Activated CD4-positive, CD25-positive, alpha-beta regulatory T cell treated with anti-CD3 and anti-CD28 coated beads, Interleukin-2, amount 50 U/mL, for 72 hours (primary cell): ENCODE measurements at places on chromosomes 5 and 9.

DNA sequence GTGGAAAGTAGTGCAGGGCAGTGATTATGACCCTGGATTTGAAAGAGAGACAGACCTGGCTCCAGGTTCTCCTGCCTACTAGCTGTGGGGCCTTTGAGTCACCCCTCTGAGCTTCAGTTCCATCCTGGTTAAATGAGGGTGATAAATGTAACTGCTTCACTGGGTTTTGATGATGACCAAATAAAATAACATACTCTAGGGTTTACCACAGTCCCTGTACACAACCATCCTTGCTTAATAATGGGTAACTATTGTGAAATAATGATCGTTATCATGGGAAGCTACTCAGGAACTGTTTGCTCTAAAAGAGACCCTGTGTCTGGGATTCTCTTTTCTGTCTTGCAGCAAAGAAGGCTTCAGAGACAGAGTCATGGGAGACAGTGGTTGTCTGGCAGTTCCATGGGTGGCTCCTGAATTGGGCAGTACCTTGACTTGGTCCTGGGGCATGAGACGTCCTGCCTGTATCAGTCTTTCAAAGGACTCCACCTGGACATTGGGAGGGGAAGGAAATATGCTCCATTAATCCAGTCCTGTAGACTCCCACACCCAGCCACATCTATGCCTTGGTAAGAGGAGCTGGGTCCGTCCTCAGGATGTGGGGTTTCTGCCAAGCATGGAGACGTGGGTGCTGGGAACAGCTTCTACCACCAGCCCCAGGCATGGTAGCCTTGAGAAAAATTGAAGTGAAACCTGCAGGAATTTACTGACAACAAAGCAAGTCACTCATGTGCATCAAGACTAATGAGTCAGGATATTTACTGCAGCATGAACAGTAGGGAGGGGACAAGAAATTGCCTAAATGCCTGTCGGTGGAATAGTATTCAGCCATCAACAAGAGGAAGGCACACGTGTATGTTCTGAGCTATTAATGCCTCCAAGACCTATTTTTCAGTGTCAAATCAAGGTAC is 23.4 kb downstream of the AKNA start:
- DNase-seq = no peak

DNA sequence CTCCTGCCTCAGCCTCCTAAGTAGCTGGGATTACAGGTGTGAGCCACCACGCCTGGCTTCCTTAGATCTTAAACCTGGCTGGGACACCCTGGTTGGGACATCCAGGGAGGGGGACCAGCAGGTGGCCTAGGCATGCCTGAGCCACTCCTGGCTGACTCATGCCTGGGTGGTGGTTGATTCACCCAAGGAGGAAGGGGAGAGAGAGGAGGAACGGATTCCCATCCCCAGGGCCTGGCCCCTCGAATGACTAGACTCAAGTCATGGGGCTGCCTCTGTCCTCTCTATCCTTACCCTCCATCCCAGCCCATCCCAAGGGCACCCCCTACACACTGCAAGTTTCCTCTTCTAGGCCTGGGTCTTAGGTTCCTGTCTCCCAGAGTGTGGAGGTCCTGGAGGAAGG is 12.7 kb downstream of the EEIG1 start:
- DNase-seq = peak; percentile 31

- DNase-seq = no peak
Measured at GRCh38 chr9:111700776-111701175, 39.4 kb downstream of the GNG10 start.

DNA sequence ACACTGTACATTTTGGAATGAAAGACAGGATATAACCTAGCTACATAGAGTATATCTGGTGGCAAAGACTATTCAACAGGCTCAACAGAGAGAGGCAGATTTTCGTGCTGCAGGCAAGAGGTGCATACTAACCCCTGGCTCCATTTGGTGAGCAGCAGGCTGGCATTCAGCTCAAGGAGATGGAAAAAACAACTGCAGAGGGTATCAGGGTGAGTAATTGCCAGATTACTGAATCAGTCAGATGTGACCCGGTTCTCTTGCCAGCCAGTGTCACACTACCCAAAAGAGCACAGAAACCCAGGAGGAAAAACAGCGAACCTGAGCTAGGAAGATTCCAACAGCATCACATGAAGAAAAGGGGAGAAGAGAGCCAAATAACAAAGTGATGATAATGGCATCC is 130.4 kb upstream of the PRLR start:
- no peak for DNase-seq

DNA sequence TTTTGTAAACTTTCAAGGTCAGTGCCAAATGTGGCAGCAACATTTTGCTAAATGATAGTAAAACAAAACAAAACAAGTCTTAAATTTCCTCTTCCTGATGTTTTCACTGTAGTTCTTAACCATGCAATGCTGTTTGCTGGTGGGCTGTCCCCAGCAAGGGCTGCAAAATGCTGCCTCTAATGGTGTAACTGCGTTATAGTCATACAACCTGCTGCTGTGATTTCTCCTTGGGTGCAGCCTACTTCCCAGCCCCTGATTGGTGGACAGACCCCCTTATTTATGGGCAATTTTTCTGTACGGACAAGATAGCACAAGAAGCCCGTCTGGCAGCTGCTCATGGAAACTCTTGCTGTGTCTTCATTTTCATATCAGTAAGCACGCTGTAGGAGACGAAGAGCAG is 26.6 kb upstream of the PIP5K1B start:
- DNase-seq = no peak

- no peak for DNase-seq
Measured at GRCh38 chr5:113052041-113052795, 75.6 kb downstream of the DCP2 start.

DNA sequence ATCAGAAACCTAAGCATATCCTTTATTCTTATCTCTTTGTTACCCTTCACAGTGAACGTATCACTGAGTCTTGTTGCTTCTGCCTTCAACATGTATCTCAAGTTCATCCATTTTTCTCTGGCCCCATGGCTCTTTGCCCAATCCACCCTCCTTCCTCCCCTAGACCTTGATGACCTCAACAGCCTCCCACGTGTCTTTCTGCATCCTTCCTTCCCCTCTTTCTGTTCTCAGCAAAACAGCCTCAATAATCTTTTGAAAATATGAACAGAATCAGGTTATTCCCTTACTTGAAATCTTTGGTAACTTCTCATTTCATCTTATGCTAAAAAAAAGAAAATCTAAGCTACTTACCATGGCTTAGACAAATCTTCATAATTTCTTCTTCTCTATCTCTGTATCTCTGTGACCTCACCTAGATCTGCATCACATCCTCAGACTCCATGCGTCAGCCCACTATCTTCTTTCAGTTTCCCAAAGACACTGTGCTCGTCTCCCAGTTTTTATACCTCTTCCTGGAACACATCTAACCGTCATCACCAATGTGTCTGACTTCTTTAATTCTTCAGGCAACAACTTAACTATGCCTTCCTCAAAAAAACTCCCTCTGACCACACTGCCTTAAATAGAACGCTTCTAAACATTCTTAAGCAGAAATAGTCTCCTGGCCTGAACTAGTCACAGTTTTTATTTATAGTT is 208.0 kb downstream of the PARP8 start:
- DNase-seq = no peak

DNA sequence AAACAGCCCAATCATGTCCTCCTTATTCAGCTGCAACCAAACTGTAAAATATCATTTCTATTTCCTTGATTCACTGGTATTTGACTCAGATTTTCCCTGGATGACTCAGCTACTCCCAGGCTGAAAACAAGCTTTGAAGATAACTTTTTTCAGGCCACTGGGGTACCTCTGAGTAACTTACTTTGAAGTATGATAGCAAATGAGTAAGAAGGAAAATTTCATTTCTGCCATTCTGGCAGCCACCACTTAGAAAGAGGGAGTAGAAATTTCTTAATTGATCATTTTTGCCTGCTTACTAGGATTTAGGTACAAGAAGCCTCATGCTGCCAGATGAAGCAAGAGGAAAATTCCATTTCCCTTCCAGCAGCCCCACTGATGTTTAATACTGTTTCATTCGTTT is 247.4 kb downstream of the PRELID2 start:
- no peak for DNase-seq

- no peak for DNase-seq
Measured at GRCh38 chr5:107325866-107326265, 344.9 kb downstream of the EFNA5 start.

DNA sequence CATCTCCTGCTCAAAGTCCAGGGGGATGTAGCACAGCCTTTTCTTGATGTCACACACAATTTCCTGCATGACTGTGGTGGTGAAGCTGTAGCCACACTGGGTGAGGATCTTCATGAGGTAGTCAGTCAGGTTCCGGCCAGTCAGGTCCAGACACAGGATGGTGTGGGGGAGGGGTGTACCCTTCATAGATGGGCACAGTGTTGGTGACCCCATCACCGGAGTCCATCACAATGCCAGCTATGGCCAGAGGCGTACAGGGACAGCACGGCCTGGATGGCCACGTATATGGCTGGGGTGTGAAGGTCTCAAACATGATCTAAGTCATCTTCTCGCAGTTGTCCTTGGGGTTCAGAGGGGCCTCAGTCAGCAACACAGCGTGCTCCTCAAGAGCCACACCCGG is 19.7 kb upstream of the SPZ1 start:
- no peak for DNase-seq

DNA sequence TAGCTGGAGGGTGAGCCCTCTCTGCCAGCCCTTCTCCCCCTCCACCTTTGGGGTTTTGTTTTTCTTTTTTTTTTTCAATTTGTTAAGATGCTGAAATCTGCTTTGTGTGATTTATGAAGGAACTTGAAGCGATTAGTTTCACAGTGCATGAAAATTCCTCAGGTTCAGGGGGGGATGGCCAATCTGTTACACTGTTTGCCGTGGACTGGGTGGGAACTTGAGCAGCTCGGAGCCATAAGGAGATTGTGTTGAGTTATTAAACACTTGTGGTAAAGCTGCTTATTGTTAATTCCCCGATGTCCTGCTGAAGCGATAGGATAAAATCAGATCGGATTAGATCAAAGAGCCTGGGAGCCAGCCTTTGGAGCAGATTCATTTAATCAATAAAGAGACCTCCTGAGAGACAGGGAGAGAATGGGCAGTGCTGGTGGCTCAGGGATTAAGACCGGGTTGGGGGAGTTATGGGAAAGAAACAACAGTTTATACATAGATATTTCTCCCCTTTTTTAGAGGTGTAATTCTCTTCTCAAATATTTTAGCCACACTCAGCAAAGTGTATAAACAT is 105.8 kb upstream of the SPATA31D4 start:
- no peak for DNase-seq

DNA sequence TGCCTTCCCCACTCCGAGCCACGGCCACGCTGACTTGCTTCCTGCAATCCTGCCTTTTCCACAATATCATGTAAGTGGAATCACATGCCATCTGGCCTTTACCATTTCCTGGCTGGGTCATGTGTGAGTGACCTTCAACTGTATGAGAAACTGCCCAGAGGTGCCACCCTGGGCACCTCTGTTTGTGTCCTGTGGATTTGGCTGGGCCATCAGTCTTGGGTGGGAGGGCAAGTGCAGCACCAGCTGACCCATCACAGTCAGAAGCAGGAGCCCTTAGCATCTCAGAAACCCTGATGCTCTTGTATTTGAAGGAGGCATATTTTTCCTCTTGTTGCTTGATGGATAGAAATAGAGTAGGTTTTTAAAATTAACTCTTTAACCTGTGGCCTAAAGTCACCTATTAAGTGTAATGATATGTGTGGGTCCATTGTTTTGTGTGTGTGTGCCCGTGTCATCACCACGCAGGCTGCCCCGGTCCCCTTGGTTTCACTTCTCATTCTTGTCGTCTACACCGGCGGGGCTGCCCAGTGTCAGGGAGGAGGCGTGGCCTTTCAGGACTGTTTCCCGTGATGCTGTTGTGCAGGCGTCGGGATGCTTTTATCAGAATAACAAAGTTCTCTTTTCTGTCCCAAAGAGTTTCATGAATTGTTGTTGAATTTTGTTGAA is 52.1 kb upstream of the CACNA1B start:
- DNase-seq = no peak

DNA sequence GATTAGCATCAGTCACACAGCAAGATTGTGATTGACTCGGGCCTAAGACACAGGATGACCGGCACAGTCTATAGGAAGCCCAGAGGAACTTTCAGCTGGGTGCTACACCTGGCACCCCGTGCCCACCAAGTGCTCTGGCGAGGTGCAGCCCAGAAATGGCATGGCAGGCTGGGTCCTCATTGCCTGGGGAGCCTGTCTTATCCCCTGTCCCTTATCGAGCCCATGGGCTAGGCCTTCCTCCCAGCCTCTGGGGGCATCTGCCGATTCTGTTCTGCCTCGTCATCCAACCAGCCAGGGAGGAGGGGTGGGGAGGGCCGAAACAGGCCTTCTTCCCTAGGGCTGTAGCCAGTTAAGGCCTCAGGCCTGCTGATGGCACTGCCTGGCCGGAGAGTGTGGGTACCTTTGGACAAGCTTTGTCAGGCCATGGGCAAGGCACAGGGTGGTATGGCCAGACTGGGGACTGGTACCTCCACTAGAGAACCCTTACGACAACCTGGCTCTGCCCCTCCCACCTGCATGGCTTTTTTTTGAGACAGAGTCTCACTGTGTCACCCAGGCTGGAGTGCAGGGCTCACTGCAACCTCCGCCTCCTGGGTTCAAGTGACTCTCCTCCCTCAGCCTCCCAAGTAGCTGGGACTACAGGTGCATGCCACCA is 1.6 kb downstream of the GRK6 start:
- DNase-seq = peak; percentile 41

DNA sequence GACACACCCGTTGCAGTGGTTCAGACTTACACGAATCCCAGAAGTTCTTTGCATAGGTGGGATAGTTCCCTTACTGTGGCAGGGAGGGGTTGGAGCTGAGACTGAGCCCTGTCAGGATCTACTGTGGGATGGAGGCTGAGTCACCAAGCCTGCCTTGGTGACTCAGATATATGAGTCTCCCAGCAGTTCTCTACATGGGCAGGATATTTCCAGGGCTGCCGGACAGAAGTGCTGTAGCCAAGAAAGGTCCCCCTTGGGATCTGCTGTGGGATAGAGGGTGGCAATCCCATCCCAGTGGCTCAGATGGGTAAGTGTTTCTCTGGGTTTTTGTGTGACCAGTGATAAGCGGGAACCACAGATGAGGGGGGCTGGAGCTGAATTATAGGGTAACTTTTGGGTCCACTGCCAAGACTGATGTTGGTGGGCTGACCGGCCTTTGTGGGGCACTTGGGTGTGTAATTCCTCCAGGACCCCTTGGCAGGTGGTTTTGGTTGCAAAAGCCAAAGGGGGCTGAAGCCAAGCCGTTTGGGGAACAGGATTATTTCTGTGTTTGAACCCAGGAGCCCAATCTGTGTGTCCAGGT is 18.7 kb downstream of the XRCC4 start:
- DNase-seq = no peak

GRCh38 chr9:131738293-131739132 is 1.4 kb downstream of the RAPGEF1 start:
- DNase-seq = no peak

DNA sequence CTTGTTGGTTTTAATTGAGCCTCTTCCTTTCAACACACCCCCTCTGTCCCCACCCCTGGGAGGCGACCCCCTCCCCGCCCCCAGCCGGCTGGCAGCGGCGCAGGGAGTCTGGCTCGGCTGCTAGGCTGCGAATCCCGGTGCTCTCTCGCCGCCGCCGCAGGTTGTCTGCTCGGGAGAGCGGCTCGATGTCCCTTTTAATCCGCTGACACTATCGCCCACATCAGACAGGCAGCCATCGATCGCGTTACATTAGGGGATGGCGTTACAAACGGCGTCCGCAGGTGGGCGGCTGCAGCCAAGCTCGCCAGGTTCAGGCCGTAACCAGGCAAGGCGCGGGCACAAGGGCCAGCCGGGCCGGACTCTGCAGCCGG is 1.3 kb downstream of the NR2F1-AS1 start:
- no peak for DNase-seq
